Activated CD8-positive, alpha-beta T cell treated with anti-CD3 and anti-CD28 coated beads, Interleukin-2, amount 10 ng/mL, durations not matched to agents 7 days and 5 days (primary cell): ENCODE measurements at places on chromosomes 13 and 19.

DNA sequence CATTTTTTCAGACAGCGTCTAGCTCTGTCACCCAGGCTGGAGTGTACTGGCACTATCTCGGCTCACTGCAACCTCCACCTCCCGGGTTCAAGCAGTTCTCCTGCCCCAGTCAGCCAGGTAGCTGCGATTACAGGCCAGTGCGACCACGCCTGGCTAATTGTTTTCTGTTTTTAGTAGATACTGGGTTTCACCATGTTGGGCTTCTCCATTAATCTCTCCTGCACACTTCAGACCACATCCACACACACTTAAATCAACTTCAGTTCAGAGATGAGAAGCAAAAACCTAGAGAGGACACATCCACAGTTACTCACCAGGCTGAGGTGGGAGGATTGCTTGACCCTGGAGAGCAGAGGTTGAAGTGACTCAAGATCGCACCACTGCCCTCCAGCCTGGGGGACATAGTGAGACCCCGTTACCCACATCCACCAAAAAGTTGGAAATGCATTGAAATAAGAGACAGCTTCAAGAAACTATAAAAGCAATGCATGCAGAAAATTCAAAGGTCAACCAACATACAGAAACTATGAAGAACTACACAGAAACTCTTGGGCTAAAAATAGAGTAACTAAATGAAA, 42.3 kb downstream of the ZNF611 start:
- H3K36me3 ChIP-seq = peaks cover 27% of the 10 kb centered on the region
- H3K27me3 ChIP-seq = no peaks in the 10 kb centered on the region
- H3K27ac ChIP-seq = no peak overlapping the region
- DNase-seq = no peak

DNA sequence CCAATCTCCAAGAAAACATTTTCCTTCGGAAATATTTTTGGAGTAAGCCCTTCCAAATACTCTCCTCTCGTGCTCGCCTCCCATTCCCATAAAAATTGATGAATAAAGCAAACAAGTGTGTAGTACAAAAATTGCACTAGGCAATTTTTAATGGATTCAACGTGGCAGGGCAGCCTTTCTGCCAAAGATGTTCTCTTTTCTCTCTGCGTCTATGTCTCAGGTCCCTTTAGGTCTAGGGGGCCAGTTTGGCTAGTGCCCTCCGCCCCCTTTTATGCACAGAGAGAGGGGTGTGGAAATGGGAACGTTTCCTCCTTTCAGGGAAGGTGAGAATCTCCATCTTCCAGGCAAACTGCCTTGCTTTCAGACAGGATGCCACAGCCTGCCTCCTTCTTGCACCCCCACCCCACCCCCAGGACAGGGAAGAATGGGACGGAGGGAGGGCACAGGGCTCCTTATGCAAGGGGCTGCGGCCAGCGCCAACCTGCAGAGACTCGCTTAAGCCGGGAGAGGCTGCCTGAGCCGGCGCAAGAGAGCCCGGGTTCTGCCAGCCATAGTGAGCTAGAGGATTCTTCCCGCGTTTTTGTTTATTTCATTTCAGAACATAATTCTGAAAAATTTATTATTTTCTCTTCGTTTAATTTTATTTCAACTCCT, 2.7 kb upstream of the ZIC2 start:
- H3K4me1 ChIP-seq = peaks cover 21% of the 10 kb centered on the region
- DNase-seq = no peak
- peaks cover 71% of the 10 kb centered on the region for H3K27me3 ChIP-seq
- H3K36me3 ChIP-seq = peaks cover 7% of the 10 kb centered on the region

GRCh38 chr19:4019578-4019977, 12.0 kb downstream of the PIAS4 start:
- H3K4me1 ChIP-seq = peaks cover 4% of the 10 kb centered on the region
- H3K27ac ChIP-seq = no peak overlapping the region
- no peak for DNase-seq
- no peak overlapping the region for H3K4me3 ChIP-seq
- no peaks in the 10 kb centered on the region for H3K27me3 ChIP-seq

GRCh38 chr13:75660694-75661093, 24.6 kb downstream of the LMO7 start:
- no peak overlapping the region for H3K4me3 ChIP-seq
- H3K27ac ChIP-seq = no peak overlapping the region
- DNase-seq = no peak
- H3K4me1 ChIP-seq = no peaks in the 10 kb centered on the region
- no peaks in the 10 kb centered on the region for H3K36me3 ChIP-seq

DNA sequence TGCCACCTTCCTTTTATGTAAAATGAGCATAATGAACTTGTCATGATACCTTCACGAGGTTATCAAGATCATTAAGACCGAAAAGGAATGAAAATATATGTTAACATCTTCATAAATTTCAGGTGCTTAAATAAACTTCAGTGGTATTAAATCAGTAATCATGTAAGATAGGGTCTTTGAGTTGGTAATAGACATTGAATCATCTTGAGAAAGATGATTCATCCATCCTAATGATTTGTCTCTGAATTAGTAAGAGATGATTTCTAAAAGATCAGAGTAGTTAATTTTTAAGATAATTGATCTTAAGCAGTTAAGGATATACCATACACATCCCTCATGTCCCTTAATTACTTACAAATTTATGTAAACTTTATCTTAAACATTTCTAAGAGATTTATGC, 52.0 kb downstream of the COG3 start:
- no peak for DNase-seq
- H3K4me1 ChIP-seq = peaks cover 16% of the 10 kb centered on the region
- peaks cover 56% of the 10 kb centered on the region for H3K36me3 ChIP-seq
- no peak overlapping the region for H3K4me3 ChIP-seq
- no peak overlapping the region for H3K27ac ChIP-seq

GRCh38 chr19:35777086-35777841, 1.9 kb downstream of the ARHGAP33 start:
- peak overlapping the region; percentile 83 for H3K27ac ChIP-seq
- peaks cover 27% of the 10 kb centered on the region for H3K4me1 ChIP-seq
- H3K36me3 ChIP-seq = peaks cover 22% of the 10 kb centered on the region
- peak overlapping the region; percentile 80 for H3K4me3 ChIP-seq
- no peaks in the 10 kb centered on the region for H3K27me3 ChIP-seq
